GM13976 (cell line): ENCODE measurements at places on chromosomes 5 and 9.
A peak's percentile ranks its signal among the peaks of the same experiment; 100 is the strongest.

DNA sequence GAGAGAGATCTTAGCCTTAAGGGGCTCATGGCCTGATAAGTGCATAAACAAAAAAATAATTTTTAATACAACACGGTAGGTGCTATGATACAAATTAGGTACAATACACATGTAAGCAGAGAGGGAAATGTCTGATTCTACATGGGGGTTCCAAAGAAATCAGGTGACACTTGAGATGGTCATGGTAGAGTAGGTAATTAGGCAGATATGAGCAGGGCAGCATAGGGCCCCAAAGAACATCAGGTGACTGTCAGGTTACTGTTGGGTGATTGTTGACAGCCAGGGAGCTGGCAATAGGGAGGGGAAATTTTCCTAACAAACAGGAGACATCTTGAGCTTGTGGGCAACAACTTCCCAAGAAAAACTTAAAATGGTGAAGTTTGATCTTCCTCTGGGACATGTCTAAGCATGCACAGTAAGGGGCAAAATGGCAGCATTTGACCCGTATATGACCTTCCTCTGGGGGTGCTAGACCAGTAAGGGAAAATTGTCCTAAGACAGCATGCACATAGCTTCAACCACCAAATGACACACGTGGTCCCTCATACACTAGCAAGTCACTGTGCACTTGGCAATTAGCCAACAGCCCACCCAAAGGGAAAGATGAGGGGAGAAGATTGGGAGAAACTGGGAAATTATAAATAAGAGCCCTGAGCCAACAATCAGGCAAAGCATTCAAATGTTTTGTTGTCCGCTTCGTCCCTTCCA lies 37.3 kb upstream of the TENT4A start:
- DNase-seq, result no peak

DNA sequence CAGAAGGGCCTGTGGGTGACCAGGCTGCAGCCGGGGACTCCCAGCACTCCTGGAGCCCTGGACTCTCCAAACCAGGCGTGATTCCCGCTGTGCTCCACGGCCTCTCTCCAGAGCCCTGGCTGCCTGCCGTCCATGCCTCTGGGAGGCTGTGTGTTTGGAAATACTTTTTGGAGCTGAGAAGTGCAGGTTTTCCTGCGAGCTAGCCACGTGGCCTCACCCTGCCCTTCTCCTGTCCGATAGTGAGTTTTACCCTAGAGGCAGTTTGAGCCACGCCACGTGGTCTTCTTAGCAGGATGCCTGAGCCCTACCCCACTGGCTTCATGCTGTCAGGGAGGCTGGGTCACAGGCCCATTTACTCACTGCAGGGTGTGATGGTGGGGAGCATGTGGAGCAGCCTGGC lies 71.3 kb downstream of the COL5A1 start:
- no peak for DNase-seq

DNA sequence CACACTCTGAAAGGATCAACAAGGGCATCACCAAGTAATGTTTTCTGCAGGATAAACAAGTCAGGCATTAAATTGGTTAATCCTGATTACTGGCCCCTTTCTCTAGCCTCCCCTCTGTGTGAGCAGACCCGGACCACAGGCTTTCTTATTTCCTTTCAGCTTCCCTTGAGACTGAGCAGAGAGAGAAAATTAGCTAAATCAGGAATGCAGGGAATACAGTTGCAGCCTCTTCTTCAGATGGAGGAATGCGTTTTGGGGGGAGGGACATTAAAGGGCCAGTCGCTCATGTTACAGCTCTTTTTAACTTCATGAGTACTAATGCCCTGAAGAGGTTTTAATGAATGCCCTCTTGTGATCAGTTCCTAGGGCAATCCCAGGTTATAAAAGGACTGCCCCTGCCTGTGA lies 19.8 kb downstream of the PCDHAC2 start:
- DNase-seq, result no peak

DNA sequence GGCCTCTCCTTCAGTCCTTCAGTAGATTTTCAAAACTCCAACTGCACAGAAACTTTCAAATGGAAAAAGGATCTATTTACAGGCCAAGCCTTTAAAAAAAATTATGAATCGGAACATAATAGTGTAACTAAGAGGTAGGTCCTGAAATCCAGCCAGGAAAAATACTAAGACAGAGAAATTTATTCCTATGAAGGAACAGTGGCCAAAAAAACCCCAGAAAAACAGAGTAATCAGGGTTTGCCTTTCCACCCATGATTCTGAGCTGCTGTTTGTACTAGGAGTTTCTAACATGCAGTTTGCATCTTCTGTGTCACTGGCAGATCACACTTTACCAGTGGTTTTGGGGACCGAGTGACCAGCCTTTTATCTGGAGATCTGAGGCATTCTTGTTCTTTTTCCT lies 93.1 kb upstream of the TMED7 start:
- no peak for DNase-seq

- DNase-seq, result peak; percentile 79
These were observed 97.3 kb downstream of the PRRT1B start for GRCh38 chr9:131642496-131643083.

GRCh38 chr5:95808013-95808685 lies 14.4 kb downstream of the GLRX start:
- DNase-seq, result no peak
